ENCODE measurements at places on chromosomes 4 and X.

- H3K27me3 ChIP-seq: no peaks in the 10 kb centered on the region
- H3K27ac ChIP-seq: no peak overlapping the region
- no peaks in the 10 kb centered on the region for H3K4me1 ChIP-seq
- H3K4me3 ChIP-seq: no peak overlapping the region
Observed at GRCh38 chr4:73034896-73035295, 34.6 kb downstream of the COX18 start.

DNA sequence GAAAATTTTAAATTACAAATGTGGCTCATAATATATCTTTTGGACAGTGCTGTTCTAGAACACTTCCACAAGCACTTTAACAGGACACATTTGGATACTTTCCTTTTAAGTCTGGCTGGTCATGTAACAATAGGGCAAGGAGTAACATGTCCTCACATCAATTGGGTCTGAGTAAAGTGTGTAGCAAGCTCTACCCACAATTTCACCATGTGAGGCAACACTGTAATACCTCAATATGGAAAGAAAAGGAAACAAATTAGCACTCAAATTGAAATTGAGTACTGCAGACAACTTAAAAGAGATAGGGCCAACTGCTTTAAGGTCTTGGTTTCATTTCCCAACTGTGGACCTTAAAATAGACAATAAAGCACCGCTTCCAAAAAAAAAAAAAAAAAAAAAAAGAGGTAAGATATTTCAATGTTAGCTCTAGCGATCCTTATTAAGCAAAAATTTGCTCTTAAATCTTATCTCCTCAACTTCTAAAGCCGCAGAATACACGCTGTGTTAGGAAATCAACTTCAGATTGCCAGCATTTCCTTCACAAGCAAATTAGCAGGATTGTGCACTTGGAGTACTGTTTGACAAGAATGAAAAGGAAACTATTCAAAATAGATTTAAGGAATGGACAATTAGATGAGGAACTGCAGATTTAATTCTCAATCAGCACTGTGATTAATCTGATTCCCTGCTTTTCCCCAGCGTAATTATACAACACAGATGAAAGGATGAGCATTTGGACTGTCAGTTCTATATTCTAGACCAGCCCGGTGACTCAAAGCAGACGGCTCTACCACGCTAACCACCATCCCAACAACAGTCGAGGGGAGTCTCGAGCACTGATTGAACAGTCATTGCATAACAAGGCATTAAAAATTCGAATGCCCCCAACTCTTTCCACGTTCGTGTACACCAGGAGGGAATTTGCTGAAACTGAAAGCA is 1.6 kb downstream of the CASK start:
- H3K36me3 ChIP-seq: no peaks in the 10 kb centered on the region
- peaks cover 7% of the 10 kb centered on the region for H3K27me3 ChIP-seq
- DNase-seq: no peak
- H3K4me3 ChIP-seq: peak overlapping the region; percentile 64
- H3K4me1 ChIP-seq: peaks cover 3% of the 10 kb centered on the region
- H3K27ac ChIP-seq: no peak overlapping the region

DNA sequence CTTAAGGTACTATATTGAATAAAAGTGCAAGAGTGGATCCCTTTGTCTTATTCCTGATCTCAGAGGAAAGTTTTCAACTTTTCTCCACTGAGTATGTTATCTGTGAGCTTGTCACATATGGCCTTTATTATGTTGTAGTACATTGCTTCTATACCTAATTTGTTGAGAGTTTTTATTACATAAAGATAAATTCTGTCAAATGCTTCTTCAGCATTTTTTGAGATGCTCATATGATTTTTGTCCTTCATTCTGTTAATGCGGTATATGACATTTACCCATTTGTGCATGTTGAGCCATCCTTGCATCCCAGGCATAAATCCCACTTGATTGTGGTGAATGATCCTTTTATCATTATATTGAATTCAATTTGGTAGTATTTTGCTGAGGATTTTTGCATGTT is 11.0 kb downstream of the SLC25A31 start:
- H3K4me1 ChIP-seq: no peaks in the 10 kb centered on the region
- H3K27ac ChIP-seq: no peak overlapping the region
- H3K36me3 ChIP-seq: no peaks in the 10 kb centered on the region

DNA sequence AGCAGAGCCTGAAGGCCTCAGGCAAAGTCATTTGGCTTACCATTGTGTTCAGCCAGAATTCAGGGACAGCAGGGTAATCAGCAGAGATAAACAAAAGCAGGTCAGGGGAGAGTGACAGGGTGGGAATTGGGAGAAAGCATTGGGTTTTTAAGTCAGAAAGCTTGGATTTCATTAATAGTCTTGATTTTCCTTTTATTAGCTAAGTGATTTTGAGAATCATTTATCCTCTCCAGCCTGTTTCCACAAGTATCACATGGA is 410.1 kb downstream of the HNRNPD start:
- no peak for DNase-seq
- H3K4me1 ChIP-seq: no peaks in the 10 kb centered on the region
- no peak overlapping the region for H3K4me3 ChIP-seq

DNA sequence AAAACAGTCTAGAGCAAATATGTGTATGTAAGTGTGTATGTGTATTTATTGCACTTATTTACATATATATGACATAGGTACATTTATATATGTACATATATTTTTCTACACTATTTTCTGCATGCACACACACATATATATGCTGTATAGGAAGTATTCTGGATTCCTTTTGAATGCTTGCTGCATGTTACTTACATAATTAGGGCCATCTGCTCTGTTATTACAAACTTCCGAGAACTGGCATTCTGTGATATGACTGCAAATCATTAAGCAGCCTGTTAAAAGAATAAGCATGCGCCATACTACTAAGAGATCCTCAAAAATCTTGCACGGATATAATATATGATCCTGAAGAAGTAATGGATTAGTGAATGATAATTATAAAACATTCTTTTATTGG is 1157.6 kb upstream of the TENM3 start:
- no peak overlapping the region for H3K27ac ChIP-seq
- H3K4me1 ChIP-seq: no peaks in the 10 kb centered on the region
- H3K36me3 ChIP-seq: no peaks in the 10 kb centered on the region
- DNase-seq: no peak
- H3K27me3 ChIP-seq: no peaks in the 10 kb centered on the region
- no peak overlapping the region for H3K4me3 ChIP-seq

- H3K27me3 ChIP-seq: no peaks in the 10 kb centered on the region
- no peak overlapping the region for H3K27ac ChIP-seq
- no peak overlapping the region for H3K4me3 ChIP-seq
- H3K4me1 ChIP-seq: peaks cover 20% of the 10 kb centered on the region
- DNase-seq: no peak
Observed at GRCh38 chr4:185108185-185108584, 34.9 kb upstream of the SLC25A4 start.

GRCh38 chr4:107870916-107871786 is 46.4 kb downstream of the SGMS2 start:
- peaks cover 11% of the 10 kb centered on the region for H3K4me1 ChIP-seq
- H3K27me3 ChIP-seq: no peaks in the 10 kb centered on the region
- H3K36me3 ChIP-seq: no peaks in the 10 kb centered on the region
- peak overlapping the region; percentile 22 for H3K4me3 ChIP-seq
- DNase-seq: no peak

- no peaks in the 10 kb centered on the region for H3K36me3 ChIP-seq
- H3K4me3 ChIP-seq: no peak overlapping the region
- H3K27me3 ChIP-seq: no peaks in the 10 kb centered on the region
- H3K27ac ChIP-seq: no peak overlapping the region
- H3K4me1 ChIP-seq: no peaks in the 10 kb centered on the region
- no peak for DNase-seq
Observed at GRCh38 chr4:128294464-128294863, 6.9 kb upstream of the PGRMC2 start.

DNA sequence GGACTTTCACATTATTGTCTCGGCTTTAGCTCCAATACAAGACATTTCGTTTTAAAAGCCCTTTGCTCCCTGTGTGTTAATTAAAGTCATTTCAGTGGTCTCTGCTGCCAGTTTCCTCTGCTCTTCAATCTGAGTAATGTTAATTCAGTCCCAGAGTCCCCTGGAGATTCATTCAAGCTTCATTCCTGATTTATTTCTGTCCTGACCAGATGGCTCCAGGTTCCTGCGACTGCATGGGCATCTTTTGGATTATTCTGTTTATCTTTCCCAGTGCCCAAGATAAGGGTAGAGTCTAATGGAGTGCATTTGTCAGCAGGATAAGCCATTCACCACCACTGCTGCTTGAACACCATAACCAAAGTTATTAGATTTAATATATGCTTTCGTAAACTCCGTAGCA is 6.1 kb upstream of the PAGE1 start:
- no peaks in the 10 kb centered on the region for H3K36me3 ChIP-seq
- H3K4me3 ChIP-seq: no peak overlapping the region
- peaks cover 28% of the 10 kb centered on the region for H3K27me3 ChIP-seq
- no peak for DNase-seq

GRCh38 chr4:38091636-38092035 is 131.4 kb downstream of the PTTG2 start:
- no peak for DNase-seq
- H3K4me3 ChIP-seq: no peak overlapping the region
- no peaks in the 10 kb centered on the region for H3K27me3 ChIP-seq
- H3K36me3 ChIP-seq: peaks cover 39% of the 10 kb centered on the region

DNA sequence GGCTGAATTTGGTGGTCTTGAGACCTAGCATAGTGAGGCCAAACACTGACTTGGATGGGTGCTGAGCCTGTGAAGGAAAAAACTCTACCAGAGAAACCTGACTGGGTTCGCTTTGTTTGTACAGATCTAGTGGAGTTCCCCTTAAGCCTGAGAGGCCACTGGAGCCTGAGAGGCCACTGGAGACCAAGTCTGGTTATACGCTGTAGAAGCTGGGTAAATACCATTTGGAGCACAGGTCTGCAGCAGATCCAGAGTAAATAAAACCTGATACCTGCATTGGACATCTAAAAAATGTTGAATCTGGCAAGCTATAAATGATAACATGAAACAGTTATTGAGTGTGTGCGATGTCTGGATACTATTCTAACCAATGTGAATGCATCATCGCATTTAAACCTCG is 104.3 kb upstream of the IGSF1 start:
- no peaks in the 10 kb centered on the region for H3K36me3 ChIP-seq
- DNase-seq: no peak
- H3K4me3 ChIP-seq: no peak overlapping the region
- H3K4me1 ChIP-seq: no peaks in the 10 kb centered on the region

GRCh38 chr4:141896687-141897086 is 260.3 kb downstream of the IL15 start:
- DNase-seq: no peak
- no peak overlapping the region for H3K4me3 ChIP-seq
- no peak overlapping the region for H3K27ac ChIP-seq

DNA sequence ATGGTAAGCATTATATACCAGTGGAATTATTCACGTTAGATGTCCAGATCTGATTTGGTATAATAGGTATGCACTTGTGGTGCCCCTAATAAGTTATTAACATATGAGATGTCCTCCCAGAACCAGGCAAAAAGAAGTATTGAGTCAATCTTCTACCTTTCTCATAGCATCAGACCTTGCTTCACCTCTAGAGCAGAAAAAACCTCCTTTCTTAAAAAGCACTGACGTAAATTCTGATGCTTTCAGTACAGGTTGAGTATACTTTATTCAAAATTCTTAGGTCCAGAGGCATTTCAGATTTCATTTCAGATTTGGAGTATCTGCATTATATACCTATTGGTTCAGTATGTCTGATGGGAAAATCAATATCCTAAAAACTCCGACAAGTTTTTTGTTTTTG is 22.4 kb downstream of the LEF1 start:
- H3K36me3 ChIP-seq: no peaks in the 10 kb centered on the region
- no peaks in the 10 kb centered on the region for H3K4me1 ChIP-seq
- DNase-seq: no peak

- no peak overlapping the region for H3K4me3 ChIP-seq
- H3K27me3 ChIP-seq: no peaks in the 10 kb centered on the region
- peaks cover 13% of the 10 kb centered on the region for H3K36me3 ChIP-seq
- H3K27ac ChIP-seq: no peak overlapping the region
- no peak for DNase-seq
Observed at GRCh38 chr4:76782837-76783236, 115.1 kb downstream of the SOWAHB start.

DNA sequence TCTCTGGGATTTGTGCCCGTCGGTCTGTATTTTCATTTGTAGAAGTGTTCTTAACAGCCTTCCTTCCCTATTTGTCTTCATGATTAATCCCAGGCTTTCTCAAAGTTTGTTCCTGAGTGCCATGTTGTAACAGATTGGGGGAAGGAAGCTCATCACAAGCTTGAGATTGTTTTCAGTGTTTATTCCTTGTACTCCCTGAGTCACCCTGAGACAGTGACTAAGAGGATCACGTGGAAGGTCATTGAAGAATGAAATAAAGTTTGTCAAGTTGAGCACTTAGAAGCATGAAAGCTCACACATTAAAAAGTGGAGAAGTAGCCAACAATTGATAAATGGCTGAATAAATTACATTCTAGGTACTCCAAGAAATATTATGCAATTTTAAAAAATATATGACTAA is 153.5 kb upstream of the FAM241A start:
- H3K4me1 ChIP-seq: no peaks in the 10 kb centered on the region
- H3K27me3 ChIP-seq: peaks cover 4% of the 10 kb centered on the region

DNA sequence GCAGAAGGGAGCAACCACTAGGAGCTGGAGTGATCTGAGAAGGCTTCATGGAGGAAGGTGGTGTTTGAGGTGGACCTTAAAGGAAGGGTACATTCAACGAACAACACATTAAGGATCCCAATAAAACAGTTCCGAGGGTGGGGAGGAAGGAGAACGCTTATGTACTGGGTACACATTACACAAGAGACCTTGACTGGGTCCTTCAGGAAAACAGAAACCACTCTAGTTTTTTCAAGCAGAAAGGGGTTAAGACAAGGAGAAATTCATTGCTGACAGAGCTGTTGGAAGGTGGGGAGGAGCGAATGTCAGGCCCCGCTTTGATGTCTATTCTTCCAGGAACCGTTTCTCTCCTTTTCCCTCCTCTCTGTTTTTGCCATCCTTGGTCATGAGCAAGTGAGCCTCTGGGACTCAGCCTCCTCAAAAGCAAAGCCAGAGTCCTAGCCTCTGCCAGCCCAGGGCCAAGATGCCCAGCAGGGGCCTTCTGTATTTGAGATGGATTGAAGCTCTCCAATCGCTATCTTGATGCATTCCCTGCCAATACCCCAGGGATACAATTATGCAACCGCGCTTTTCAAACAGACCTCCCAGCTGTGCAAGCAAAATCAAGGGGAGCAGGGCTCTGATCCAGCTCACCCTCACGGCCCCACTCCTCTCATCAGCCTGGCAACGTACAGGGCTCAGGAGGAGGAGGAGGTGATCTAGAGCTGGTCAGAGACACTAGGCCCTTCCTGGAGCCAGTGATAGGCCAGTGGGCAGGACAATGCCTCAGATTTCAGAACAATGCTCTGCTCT is 48.4 kb downstream of the ZBTB49 start:
- H3K36me3 ChIP-seq: no peaks in the 10 kb centered on the region
- no peak overlapping the region for H3K27ac ChIP-seq
- DNase-seq: no peak

Measured in heart left ventricle (tissue), 16 donors.